Activated naive CD4-positive, alpha-beta T cell treated with anti-CD3 and anti-CD28 coated beads, Interleukin-2, amount 50 U/mL, for 16 hours (primary cell): ENCODE measurements at places on chromosomes 1 and 21.

- DNase-seq, result no peak
These were observed 11.0 kb downstream of the CNTN2 start for GRCh38 chr1:205054013-205054412.

GRCh38 chr21:33007747-33008146 is 18.0 kb upstream of the OLIG2 start:
- DNase-seq, result no peak

DNA sequence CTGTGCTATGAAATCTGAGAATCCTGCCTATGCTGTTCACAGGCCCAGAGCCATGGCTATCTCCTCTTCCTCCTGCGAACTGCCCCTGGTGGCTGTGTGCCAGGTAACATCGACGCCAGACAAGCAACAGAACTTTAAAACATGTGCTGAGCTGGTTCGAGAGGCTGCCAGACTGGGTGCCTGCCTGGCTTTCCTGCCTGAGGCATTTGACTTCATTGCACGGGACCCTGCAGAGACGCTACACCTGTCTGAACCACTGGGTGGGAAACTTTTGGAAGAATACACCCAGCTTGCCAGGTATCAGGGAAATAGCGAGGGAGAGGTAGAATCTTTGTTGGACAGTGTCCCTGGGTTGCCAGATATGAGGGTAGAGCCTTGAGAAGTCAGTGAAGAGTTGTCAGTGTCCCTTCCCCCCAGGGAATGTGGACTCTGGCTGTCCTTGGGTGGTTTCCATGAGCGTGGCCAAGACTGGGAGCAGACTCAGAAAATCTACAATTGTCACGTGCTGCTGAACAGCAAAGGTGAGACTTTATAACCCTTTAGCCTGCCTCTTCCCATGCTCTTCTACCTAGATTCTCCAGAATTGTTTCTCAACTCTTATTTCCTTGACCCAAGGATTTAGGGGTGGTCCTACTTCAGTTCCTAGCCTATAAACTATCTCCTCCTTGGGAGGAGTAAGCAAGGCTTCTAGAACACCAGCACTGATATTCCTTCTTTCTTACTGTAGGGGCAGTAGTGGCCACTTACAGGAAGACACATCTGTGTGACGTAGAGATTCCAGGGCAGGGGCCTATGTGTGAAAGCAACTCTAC is 1.4 kb downstream of the NIT1 start:
- peak; percentile 79 for DNase-seq

GRCh38 chr1:118788463-118788862 is 199.7 kb downstream of the TBX15 start:
- no peak for DNase-seq
